ENCODE measurements at places on chromosomes 4 and X.

- no peak for DNase-seq
Observed at GRCh38 chr4:53582194-53582593, 9.1 kb downstream of the LNX1 start.

- DNase-seq = peak; percentile 23
Observed at GRCh38 chrX:8988446-8988845, 45.5 kb downstream of the FAM9B start.

DNA sequence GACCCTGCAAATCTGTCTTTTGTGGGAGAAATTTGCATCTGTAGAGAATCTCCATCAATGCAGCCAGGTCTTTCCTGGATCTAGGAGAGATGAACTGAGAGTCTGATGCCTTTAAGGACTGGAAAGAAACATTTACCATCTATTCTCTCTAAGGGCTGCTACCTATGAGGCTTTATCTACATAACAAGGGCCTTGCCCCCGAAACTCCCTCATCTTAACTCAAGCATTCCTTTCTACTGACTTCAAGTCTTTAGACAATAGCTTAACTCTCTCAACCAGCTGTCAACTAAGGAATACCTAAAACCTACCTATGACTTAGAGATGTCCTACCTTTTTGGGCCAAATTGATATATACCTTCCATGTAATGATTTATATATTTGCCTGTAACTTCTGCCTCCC is 32.1 kb downstream of the MAGEB17 start:
- DNase-seq = no peak

DNA sequence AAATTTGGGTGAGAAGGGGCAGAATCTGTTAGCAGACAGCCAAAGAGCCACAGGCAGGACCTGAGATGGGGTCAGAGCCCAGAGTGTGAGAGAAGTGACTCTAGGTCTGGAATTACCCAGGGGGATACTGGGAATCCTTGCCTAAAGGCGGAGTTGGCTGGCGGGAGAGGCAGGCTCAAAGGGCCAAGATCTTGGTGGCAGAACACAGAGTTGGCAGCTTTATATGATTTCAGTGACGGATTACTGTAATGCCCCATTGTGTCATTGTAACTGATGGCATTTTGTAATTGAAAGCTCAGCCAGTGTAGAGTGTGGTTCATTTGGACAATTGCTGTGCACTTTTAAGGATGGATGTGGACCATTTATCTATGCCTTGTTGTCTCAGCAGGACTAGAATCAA is 77.3 kb downstream of the SMIM20 start:
- DNase-seq = no peak

DNA sequence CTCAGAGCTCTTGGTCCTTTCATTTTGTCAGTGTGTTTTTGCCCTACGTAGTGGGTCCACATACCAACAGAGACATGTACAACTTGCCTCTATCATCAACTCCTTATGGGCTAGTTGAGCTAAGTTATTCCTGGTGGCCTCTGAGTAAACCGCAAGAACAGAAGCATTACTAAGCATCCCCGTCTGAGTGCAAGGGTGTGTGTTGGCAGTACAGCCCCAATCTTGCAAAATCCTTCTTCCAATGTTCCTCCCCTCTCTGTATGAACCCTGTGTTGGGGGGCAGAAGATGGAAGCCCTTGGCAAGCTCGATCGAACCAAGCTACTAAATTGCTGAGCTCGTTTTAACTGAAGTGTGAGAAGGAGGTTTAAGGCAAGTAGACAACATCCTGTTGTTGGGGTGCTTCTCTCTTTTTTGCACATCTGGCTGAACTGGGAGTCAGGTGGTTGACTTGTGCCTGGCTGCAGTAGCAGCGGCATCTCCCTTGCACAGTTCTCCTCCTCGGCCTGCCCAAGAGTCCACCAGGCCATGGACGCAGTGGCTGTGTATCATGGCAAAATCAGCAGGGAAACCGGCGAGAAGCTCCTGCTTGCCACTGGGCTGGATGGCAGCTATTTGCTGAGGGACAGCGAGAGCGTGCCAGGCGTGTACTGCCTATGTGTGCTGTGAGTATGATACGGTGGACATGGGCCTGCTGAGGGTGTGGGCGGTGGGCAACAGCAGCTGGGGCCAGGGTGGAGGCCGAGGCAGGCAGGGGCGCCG is at the start of gene SH2D1A:
SH2D1A (plus strand) TSS at position 447 of the 760 bp plus-strand sequence; CDS start at position 527, 80 bp downstream.
- DNase-seq = no peak

- DNase-seq = no peak
Observed at GRCh38 chr4:123833171-123833643, 436.6 kb downstream of the SPRY1 start.

DNA sequence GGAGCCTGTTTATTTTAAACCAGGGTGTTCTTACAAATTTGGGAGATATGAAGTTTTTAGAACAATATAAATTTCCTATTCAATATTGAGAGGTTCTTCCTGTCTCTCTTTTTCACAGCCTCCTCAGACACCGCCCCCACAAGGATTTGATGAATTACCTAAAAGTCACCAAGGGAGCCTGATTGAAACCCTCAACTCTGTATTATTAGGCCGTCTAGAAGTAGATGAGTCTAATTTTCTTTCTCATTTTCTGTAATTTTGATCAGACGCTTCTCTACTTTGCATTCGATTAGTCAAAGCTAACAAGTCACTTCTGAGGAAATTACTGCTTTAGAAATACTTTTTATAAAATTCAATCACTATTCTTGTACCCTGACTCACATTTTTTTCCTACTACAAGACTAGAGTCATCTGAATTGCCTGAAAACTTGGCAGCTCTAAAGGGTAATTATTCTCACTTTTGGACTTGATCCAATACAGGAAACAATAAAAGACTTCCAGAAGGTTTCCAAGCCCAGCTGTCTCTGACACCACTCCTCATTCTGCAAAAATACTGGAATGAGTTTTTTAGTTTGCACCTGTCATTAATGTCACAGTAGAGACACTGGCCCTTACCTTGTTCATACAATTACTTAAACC is 111.2 kb downstream of the ELOVL6 start:
- DNase-seq = peak; percentile 87

DNA sequence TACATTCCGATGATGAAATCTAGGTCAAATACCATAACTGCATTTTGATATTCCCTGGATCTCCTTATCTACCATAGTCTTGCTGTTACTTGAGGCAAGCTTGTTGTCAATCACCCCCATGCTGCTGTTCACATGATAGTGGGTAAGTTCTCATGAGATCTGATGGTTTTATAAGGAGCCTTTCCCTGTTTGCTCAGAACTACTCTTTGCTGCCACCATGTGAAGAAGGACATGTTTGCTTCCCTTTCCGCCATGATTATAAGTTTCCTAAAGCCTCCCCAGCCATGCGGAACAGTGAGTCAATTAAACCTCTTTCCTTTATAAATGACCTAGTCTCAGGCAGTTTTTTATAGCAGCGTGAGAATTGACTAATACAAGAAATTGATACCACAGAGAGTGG is 432.0 kb downstream of the GLUD2 start:
- peak; percentile 12 for DNase-seq

- no peak for DNase-seq
Observed at GRCh38 chr4:2803624-2804448, 11.0 kb downstream of the SH3BP2 start.

GRCh38 chrX:39487166-39487968 is 610.4 kb downstream of the BCOR start:
- no peak for DNase-seq

GRCh38 chr4:7596918-7597606 is 162.3 kb upstream of the PSAPL1 start:
- no peak for DNase-seq

DNA sequence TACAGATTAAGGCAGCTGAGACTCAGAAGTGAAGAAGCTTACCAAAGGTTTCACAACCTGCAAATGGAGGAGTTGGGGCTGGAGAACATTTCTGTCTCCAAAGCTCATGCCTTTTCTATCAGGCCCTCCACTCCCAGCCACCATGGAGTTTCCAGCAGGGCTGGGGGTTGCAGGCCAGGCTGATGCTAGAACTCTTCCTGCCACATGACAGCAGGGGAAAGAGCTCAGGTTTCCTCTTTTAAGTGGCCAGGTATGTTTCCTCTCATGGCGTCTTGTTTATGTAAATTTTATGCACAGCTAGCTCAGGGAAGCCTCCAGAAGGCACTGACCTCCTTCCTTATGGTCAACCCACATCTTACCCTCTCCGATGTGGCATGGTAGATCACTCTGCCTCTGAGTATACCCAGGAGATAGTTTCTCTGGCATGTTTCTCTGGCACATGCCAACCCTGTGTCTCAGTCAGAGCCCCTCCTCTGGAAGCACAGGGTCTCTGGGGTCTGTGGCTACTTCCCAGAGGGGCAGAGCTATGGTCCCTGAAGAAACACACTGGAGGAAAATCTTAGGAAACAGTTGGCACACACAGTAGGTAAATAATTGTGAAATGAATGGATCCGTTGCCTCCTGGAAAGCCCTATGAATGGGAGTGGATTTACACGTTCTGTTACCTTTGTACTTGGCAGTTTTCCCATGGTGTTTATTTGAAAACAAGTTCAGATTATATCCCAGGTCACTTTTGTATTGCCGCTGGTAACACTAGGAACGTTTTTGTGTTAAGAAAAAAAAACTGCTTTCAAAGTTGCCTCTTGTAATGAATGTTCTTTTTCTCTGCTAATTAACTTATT is 28.9 kb downstream of the PDK3 start:
- DNase-seq = no peak

DNA sequence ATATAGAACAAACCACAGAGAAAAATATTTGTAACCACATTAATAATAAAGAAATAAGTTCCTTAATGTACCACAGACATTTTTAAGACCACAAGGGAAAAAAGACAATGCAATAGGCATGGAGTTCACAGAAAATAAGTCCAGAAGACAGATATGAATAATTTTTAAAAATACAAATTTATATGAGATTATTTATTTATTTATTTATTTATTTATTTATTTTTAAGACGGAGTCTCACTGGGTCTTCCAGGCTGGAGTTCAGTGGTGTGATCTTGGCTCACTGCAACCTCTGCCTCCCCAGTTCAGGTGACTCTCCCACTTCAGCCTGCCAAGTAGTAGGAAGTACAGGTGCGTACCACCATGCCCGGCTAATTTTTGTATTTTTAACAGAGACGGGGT is 53.7 kb downstream of the THAP9 start:
- no peak for DNase-seq

DNA sequence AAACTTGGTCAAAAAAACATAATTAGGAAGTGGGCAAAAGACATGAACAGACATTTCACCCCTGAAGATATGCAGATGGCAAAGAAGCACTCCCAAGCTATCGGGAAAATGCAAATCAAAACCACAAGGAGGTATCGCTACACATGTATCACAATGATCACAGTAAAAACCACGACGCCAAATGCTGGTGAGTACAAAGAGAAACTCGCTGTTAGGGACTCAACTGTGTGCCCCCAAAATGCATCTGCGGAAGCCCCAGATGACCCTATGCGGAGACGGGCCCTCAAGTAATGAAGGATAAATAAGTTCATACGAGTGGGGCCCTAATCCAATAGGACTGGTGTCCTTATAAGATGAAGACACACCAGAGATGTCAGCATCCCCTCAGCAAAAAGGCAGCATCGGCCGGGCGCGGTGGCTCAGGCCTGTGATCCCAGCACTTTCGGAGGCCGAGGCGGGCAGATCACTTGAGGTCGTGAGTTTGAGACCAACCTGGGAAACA is 10.2 kb downstream of the GAK start:
- DNase-seq = no peak

DNA sequence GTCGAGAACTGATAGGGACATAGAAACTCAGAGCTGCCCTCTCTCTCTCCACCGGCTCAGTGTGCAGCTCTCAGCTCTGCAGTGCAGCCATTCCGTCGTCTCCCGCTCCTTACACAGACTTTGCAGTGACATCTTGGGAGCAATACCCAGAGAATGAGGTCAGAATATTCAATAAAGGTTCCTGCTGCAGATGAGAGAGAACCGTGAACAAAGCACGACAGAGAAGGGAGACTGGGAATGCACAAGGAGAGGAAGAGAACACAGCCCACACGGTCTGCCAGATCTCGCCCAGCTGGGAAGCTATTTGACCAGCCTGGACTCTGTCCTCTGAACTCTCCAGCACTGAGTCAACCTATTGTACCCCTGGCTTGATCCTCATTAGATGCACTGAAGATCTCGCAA is 118.0 kb upstream of the PPARGC1A start:
- no peak for DNase-seq

- no peak for DNase-seq
Observed at GRCh38 chr4:86221002-86221401, 138.9 kb downstream of the MAPK10 start.

- no peak for DNase-seq
Observed at GRCh38 chr4:122884499-122884898, 37.9 kb downstream of the NUDT6 start.

GRCh38 chrX:18886005-18886343 is 97.9 kb downstream of the PHKA2 start:
- DNase-seq = peak; percentile 4

DNA sequence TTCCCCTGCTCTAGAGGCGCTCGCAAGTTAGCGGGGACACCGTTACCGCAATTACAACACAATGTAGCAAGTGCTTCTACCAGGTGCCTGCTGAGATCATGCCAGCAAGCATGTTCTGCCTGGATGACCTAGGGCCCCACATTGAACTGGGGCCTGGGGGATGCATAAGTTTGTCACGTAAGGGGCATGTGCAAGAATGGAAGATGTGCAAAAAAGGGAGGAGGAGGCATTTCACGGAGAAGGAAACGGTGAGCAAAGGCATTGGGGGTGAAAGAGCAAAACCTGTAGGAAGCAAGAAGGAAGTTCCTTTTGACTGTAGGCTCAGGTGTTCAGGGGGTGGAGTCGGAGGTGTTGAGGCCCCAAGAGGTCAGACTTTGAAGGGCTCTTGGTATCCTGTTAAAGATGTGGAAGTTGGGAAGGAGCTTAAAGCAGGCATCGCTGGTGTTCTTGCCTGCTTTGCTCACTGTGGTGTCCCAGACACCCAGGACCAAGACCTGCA is 602 bp upstream of the SCARB2 start:
- no peak for DNase-seq

DNA sequence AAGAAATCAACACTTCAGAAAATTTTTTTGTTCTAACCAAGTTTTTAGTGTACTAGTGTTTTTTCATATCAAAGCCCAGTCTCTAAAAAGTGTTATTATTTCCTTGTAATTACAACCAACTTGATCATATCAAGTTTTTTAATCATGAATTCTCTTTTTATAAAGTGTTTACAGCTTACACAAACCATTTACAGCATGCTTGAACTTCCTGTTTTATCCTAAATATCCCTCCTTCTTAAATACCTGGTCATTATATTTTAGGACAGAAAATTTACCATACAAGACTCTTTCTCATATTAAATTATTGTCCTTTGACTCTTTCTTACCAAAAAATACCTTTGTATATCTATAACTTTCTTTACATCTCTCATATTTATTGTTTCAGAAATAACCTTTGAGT is 89.4 kb upstream of the NPY2R start:
- no peak for DNase-seq

DNA sequence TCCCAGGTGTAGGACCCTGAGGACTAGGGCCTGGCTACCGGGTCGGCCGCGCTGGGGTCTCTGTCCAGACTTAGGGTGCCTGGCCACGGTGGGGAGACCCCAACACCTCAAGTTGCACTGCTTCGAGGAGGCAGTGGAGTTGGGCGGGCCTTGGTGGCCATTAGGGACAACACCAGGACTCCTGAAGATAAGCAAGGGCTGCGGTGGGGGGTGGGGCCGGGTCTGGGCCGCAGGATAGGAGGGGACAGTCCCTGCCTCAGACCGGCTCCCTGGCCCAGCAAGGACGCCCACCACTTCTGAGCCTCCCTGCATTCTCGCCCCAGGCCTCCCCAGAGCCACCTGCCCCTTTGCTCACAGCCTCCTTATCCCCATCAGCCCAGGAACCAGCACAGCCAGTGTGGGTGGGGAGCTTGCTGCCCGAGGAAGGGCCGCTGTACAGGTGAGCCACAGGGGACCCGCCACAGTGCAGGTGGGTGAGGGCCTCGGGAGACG is 5.5 kb upstream of the MXD4 start:
- DNase-seq = no peak

Measured in iris pigment epithelial cell (primary cell).